Osteoblast (primary cell): ENCODE measurements at places on chromosomes 11 and 22. TPM values are rescaled to one million over a fixed set of nuclear protein-coding genes. Genes with fewer than 3 reads are reported as not detected.

MAJIN gene
- not detected in 2 replicates for total RNA-seq

DNAJB7 gene
- total RNA-seq = not detected in 2 replicates

MMP13 gene
- total RNA-seq = 1.8 and 2.5 TPM in 2 replicates

OR52N4 gene
- total RNA-seq = not detected in 2 replicates

OR52I2 gene
- not detected in 2 replicates for total RNA-seq

DNA sequence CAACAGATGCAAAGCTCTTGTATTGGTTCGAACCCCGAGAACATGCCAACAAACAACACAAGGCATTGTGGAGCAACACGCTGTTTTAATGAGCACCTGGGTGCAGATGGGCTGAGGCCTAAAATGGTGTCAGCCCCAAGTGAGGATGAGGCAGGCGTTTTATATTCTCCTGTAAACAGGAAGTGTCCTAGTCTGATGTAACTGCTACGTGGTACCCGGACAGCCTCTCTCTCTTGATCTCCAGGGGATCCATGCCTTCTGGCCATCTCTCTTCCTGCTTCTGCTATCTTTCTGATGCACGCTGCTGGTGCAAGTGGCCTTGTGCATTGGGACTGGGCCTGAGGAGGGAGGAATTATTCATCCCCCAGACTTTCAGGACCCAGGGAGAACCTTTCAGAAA is 19.4 kb upstream of the VSTM5 start:
- no peak for DNase-seq

DNA sequence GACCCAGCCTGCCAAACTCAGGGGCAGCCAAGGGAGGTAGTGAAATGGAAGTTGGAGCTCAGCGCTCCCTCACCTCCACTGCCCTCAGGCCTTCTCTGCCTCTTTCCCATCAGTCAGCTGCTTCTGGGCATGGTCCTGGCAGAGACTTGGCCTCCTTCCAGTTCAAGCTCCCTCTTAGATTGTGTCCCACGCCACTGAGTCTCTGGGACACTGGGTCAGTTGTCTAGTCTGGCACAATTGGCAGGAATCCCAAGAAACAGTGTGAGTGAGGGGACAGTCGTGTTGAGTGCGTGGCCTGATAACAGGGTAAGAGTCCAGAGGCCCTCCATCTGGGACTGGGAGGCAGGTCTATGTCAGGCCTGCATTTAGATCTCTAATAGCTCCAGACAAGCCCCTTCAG is 7.1 kb upstream of the SLC35E4 start:
- DNase-seq = no peak

DNA sequence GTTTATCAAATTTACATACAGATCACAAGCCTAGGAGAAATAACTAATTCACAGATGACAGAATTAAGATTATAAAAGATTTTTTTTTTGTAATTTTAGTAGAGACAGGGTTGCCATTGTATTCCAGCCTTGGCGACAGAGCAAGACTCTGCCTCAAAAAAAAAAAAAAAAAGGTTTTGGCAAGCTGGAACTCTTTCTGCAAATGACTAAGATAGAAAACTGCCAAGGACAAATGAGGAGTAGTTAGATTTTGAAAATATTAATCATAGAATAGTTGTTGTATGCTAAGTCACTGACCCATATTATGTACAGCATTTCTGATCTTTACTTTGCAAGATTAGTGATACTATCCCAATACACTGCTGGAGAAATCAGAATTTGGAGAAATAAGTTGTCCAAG is 99.2 kb downstream of the C11orf65 start:
- no peak for DNase-seq

DNA sequence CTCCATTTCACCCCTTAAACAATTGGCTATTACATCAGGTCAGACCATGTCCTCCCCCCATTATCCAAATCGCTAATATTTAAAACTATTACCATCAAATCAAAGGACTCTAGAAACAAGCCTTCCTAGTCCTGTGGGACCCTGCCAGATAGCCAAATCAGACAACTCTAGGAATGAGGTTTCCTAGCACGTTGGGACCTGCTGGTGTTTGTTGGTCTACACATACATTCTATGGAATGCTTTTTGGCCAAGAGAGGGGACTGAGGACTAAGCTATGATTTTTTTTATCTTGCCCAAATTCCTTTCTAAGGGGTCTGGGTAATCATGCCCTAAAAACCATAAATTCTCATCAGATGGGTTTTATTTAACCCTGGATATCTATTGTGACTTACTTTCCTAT is 14.1 kb upstream of the SELENOH start:
- DNase-seq = no peak

- no peak for DNase-seq
These were observed 493.7 kb upstream of the CCDC90B start for GRCh38 chr11:83779876-83780275.

GRCh38 chr22:46580940-46581537 is 39.1 kb upstream of the GRAMD4 start:
- DNase-seq = peak; percentile 53

DNA sequence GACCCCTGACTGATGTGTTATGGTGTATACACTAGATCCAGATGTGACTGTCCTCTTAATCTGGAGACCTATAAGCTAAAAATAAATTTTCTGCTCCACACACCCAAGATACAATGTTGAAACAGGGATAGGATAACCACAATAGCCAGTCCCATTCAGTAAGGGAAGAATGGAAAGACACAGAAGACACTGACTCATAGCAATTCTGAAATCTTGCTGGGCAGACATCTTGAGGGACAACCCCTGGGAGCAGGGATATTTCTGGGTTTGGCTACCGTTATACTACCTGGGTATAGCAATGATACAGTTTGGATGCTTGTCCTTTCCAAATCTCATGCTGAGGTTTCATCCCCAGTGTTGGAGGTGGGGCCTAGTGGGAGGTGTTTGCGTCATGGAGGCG is 93.9 kb downstream of the BUD13 start:
- no peak for DNase-seq

GRCh38 chr11:8252946-8253345 is 10.7 kb downstream of the LMO1 start:
- peak; percentile 32 for DNase-seq
